Chondrocyte (in vitro differentiated cells): ENCODE measurements at places on chromosomes 2 and 18. TPM values are rescaled to one million over a fixed set of nuclear protein-coding genes. Genes with fewer than 3 reads are reported as not detected.

DNA sequence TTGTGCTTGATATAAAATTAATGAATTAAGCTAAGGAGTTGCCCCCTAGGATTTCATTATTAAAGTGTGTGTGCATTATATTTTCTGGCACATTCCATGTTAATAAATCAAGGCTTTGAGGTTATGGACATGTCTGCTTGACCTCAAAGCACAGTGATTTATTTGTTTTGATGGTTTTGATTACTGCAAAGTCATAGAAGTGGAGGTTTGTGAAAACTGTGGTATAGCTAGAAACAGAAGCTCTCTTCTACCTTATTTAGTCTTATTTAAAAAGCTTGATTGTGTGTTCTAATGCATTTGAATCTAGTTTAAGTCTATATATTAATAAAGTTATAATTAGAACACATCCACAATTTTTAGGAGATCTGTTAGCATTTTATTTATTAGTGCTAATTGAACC is 32.2 kb downstream of the DOK6 start:
- no peaks in the 10 kb centered on the region for H3K27me3 ChIP-seq
- no peak for DNase-seq
- no peak overlapping the region for H3K27ac ChIP-seq
- no peaks in the 10 kb centered on the region for H3K4me1 ChIP-seq

GRCh38 chr2:228869636-228870264 is 401.3 kb downstream of the PID1 start:
- no peaks in the 10 kb centered on the region for H3K36me3 ChIP-seq
- no peak overlapping the region for H3K27ac ChIP-seq
- no peak for DNase-seq
- H3K4me3 ChIP-seq: no peak overlapping the region

- H3K36me3 ChIP-seq: no peaks in the 10 kb centered on the region
- DNase-seq: no peak
- H3K4me1 ChIP-seq: peaks cover 4% of the 10 kb centered on the region
- no peak overlapping the region for H3K4me3 ChIP-seq
- H3K27ac ChIP-seq: no peak overlapping the region
These were observed 249.2 kb downstream of the TXNL1 start for GRCh38 chr18:56389190-56389589.

DNA sequence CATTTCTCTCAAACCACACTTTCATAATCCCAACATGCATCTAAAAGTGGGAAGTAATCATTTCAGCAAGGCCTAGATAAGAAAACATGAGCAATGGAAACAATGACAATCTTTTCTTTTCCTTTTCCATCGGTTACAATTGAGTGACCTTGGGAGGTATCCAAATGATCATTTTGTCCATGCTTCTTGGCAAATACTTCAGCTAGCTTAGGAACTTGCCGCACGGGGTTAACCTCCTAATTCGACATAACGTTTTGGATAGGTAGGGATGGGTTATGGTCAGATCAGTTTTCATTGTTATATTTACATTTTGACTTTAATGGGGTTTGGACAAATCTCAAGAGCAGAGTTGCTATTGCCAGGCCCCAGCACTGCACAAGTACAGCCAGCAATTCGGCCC is 4.6 kb upstream of the PTPRM start:
- no peak overlapping the region for H3K4me3 ChIP-seq
- DNase-seq: no peak
- no peaks in the 10 kb centered on the region for H3K27me3 ChIP-seq
- peaks cover 16% of the 10 kb centered on the region for H3K4me1 ChIP-seq
- H3K36me3 ChIP-seq: no peaks in the 10 kb centered on the region
- no peak overlapping the region for H3K27ac ChIP-seq

GRCh38 chr2:21761361-21761760 is 637.6 kb downstream of the TDRD15 start:
- H3K36me3 ChIP-seq: no peaks in the 10 kb centered on the region
- DNase-seq: no peak
- no peaks in the 10 kb centered on the region for H3K27me3 ChIP-seq
- no peak overlapping the region for H3K27ac ChIP-seq
- H3K4me1 ChIP-seq: no peaks in the 10 kb centered on the region

- peak; percentile 56 for DNase-seq
- peaks cover 3% of the 10 kb centered on the region for H3K36me3 ChIP-seq
- H3K4me3 ChIP-seq: no peak overlapping the region
- no peak overlapping the region for H3K27ac ChIP-seq
These were observed 76.2 kb upstream of the HDAC4 start for GRCh38 chr2:239476757-239477585.

- peak; percentile 60 for DNase-seq
- H3K4me1 ChIP-seq: peaks cover 39% of the 10 kb centered on the region
- H3K36me3 ChIP-seq: peaks cover 3% of the 10 kb centered on the region
- H3K27ac ChIP-seq: no peak overlapping the region
These were observed 37.7 kb downstream of the HS1BP3 start for GRCh38 chr2:20612925-20613916.

DNA sequence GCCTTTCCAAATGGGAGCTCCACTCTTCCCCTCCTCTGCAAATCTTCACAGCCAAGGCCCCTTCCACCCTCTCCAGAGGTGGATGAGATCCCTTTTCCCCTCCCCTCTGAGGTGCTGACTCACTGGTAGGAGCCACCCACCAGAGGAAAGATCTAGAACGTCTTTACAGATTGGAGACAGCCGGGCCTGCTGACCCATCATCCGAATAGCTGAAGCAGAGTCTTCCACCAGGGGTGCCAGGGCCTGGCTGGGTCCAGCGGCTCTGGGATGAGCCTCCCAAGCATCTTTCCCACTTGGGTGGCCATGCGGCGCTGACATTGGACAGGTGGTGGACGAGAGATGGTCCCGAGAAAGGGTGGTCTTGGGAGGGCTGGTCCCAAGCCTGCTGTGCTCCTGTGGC is 9.0 kb downstream of the ERFE start:
- H3K4me3 ChIP-seq: no peak overlapping the region
- H3K4me1 ChIP-seq: peaks cover 60% of the 10 kb centered on the region
- H3K27me3 ChIP-seq: no peaks in the 10 kb centered on the region
- peak overlapping the region; percentile 36 for H3K27ac ChIP-seq
- DNase-seq: peak; percentile 90
- H3K36me3 ChIP-seq: peaks cover 16% of the 10 kb centered on the region

GRCh38 chr2:198774576-198774975 is 683.2 kb downstream of the SATB2 start:
- H3K4me3 ChIP-seq: no peak overlapping the region
- H3K36me3 ChIP-seq: no peaks in the 10 kb centered on the region
- H3K27ac ChIP-seq: no peak overlapping the region
- DNase-seq: no peak

DNA sequence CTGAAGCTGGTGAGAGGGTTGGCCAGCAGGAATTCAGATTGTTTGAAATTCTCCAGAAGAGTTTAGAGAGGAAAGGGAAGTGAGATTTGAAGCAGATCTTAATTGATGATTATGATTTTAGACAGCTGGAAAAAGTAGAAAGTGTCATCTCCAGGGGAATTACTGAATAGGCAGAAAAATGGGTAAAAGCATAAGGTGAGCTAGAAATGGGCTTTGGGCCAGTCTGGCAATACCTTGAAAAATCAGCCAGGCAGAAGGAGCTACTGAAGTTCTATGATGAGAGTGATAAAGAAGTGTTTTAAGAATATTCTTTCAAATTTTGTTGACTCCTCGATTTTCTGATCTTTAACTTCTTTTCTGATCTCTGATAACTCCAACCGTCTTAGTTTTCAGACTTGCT is 172.9 kb upstream of the CCDC150 start:
- no peak overlapping the region for H3K4me3 ChIP-seq
- no peaks in the 10 kb centered on the region for H3K27me3 ChIP-seq
- H3K36me3 ChIP-seq: peaks cover under 1% of the 10 kb centered on the region

DNA sequence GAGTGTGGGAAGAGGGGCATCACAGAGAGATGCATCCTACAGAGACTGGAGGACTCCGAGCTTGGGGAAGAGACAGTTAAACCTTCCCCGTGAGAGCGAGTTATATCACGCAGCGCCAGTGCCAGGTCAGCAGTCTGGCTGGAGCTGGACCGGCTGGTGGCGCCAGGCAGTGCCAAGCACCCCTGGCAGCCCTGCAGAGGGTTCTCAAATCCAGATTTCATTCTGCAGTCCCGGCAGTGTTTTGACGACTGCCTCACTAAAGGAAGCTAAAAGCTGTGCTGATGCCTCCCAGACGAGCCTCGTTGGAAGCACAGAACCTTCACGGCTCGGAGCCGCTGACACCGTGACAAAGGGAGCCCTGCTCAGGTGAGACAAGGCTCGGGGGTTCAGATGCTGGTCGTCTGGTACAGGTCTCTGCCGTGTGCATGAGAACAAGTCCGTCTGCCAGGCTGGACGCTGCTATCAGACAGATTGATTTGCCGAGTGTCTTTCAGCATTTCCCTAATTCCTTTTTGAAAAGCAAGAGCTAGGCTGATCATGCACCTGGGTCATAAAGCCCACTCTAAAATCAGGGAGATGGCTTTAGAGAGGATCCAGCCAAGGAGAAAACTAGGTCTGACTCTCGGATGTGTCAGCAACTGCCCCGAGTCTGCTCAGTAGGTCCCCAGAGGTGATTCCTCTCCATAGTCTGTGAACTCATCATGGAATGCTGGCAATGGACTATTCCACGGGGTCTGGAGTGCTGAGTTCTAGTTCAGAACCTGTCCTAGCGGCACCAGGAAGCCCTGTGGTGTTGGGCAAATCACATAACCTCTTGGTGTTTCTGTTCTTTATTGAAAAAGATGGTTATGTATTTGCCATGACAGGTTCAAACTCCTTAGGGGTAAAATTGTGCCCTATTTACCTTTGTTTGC is 240.6 kb downstream of the SOX11 start:
- no peaks in the 10 kb centered on the region for H3K4me1 ChIP-seq
- H3K27me3 ChIP-seq: peaks cover 4% of the 10 kb centered on the region
- no peak overlapping the region for H3K4me3 ChIP-seq
- DNase-seq: no peak
- no peaks in the 10 kb centered on the region for H3K36me3 ChIP-seq
- H3K27ac ChIP-seq: no peak overlapping the region

- H3K27ac ChIP-seq: no peak overlapping the region
- no peaks in the 10 kb centered on the region for H3K27me3 ChIP-seq
- DNase-seq: no peak
- H3K36me3 ChIP-seq: no peaks in the 10 kb centered on the region
- H3K4me3 ChIP-seq: no peak overlapping the region
These were observed 262.1 kb downstream of the CPS1 start for GRCh38 chr2:210818473-210818872.

GRCh38 chr2:203594541-203594940 is 59.4 kb upstream of the RAPH1 start:
- no peak overlapping the region for H3K4me3 ChIP-seq
- peaks cover 44% of the 10 kb centered on the region for H3K4me1 ChIP-seq
- no peak for DNase-seq
- H3K27me3 ChIP-seq: no peaks in the 10 kb centered on the region
- no peaks in the 10 kb centered on the region for H3K36me3 ChIP-seq

GRCh38 chr2:238908960-238909951 is 61.4 kb downstream of the TWIST2 start:
- no peak overlapping the region for H3K27ac ChIP-seq
- no peak overlapping the region for H3K4me3 ChIP-seq
- peaks cover 8% of the 10 kb centered on the region for H3K4me1 ChIP-seq
- H3K27me3 ChIP-seq: no peaks in the 10 kb centered on the region

DNA sequence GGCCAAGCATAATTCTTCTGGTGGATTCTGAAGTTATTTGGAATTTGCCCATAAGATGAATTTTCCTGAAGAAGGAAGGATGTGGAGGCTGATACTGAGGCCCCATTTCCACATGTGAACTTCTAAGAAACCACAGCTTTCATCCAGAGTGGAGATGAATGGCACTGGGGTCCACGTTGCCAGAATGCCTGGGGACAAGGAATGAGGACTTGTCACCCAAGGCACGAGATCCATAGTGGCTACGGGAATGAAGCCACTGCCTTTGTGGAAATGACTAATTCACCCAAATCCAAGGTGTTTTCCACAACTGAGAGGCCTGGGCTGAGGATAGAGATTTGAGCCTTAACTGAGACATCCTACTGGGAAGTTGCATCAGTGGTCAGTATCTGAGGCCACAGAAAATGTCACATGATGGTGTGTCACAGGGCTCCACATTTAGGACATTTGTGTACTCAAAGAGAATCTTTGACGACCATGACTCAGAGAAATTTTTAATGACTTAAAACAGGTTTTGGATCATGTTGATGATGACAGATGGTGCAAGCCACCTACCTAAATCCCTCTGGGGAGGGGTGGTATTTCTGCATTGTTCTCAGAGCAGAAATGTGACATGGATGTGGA is 286.1 kb downstream of the SOX11 start:
- peaks cover 2% of the 10 kb centered on the region for H3K36me3 ChIP-seq
- H3K4me1 ChIP-seq: peaks cover 7% of the 10 kb centered on the region
- no peaks in the 10 kb centered on the region for H3K27me3 ChIP-seq
- no peak overlapping the region for H3K4me3 ChIP-seq
- no peak overlapping the region for H3K27ac ChIP-seq

GRCh38 chr2:207885010-207885409 is 115.3 kb upstream of the FZD5 start:
- H3K4me1 ChIP-seq: peaks cover 12% of the 10 kb centered on the region
- no peak for DNase-seq
- H3K27ac ChIP-seq: no peak overlapping the region
- H3K36me3 ChIP-seq: no peaks in the 10 kb centered on the region
- no peak overlapping the region for H3K4me3 ChIP-seq

DNA sequence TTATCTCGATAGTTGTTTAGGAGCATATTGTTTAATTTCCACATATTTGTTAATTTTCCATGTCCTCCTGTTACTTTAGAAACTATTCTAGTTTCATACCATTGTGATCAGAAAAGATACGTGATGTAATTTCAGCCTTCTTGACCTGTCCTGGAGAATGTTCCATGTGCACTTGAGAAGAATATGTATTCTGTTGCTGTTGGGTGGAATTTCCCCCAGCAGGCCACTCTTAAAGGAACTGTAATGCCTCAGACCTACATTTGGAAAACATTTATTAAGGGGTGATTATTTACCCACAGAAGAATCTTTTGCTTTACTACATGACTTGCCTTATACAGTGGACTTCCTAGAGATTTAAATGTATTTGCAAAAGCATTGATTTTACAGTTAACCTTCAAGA is 55.5 kb downstream of the LIMS1 start:
- no peaks in the 10 kb centered on the region for H3K36me3 ChIP-seq
- no peak for DNase-seq
- H3K4me1 ChIP-seq: peaks cover 92% of the 10 kb centered on the region
- H3K27me3 ChIP-seq: no peaks in the 10 kb centered on the region

Gene GREB1L
- total RNA-seq: 2.3 to 4.1 TPM (median 2.4 TPM) in 3 replicates

Gene NCKAP1
- total RNA-seq: 164 to 189 TPM (median 186 TPM) in 3 replicates

Gene RGPD4
- total RNA-seq: 0.08 to 0.12 TPM (median 0.10 TPM) in 3 replicates

Gene AUP1
- total RNA-seq: 76.8 to 94.3 TPM (median 79.8 TPM) in 3 replicates

Gene SULT1C2
- total RNA-seq: 0.27 to 0.29 TPM (median 0.28 TPM) in 3 replicates

Gene DPP4
- 0.42 to 0.60 TPM in 2 of 3 replicates, not detected in the other for total RNA-seq
